ENCODE measurements at places on chromosomes 4 and X.

- no peak for DNase-seq
These were observed 92.7 kb downstream of the SHISA3 start for GRCh38 chr4:42490015-42490414.

DNA sequence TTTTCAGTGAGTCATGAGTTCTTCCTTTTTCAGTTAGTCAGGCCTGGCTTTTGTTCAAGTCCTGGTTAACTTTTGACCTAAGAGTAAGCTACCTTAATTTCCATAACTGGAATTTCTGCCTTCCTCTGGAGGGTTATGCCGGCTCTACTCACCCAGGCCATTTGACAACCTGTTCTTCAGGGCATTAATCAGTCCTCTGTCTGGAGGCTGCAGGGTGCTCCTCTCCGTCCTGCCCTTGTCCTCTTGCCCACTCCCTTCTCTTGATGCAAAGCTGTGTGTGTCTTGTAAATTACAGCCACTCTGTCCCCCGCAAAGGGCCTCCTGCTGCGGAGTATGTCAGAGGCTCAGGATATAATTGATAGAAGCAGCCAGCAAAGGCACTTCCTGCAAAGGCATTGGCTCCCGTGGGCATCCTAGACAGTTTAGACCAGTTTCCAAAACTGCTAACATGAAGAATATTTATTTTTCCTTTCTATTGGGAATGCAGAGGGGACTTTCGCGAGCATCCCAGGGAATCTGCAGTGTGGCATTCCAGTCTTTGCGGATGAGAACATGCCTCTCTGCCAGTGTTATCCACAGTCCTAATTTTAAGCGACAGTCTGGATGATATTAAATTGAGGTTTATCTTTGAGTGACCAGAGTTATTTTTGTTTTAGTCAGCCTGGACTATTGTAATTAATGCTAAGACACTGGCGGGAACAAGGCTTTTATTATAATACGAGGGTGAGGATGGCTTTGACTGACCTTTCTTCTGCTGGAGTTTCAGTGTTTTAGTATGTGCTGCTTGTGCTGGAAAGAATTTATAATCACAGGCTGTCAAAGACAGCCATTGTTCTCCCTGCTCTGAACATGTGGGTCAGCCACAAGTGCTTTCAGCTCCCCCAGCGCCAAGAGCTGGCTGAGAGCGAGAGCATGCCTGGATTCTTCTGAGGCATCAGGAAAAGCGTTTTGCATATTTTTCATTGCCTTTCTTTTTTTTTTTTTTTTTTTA, 74.2 kb downstream of the LIMCH1 start:
- DNase-seq: no peak

- DNase-seq: no peak
These were observed 1.4 kb downstream of the COQ2 start for GRCh38 chr4:83283181-83283580.

DNA sequence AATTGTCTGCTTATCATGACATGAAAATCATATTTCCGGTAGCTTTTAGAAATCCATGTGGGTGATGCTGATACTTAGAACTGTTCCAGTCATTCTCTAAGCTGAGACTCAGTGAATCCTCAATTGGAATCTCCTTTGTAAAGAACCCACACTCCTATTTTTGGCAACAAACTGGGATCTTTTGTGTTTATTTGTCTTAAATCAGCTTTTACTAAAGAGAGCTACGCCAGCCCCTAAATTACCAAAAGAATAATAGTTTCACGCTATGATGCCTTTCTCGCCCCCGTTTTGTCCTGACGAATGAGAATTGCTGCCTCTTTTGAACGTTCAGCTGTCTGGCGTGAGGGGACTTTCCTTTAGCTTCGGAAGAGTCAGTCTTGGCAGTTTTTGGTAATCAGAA, 195.9 kb downstream of the SHOX start:
- DNase-seq: no peak

GRCh38 chrX:9352694-9353411, 112.0 kb upstream of the TBL1X start:
- DNase-seq: no peak

DNA sequence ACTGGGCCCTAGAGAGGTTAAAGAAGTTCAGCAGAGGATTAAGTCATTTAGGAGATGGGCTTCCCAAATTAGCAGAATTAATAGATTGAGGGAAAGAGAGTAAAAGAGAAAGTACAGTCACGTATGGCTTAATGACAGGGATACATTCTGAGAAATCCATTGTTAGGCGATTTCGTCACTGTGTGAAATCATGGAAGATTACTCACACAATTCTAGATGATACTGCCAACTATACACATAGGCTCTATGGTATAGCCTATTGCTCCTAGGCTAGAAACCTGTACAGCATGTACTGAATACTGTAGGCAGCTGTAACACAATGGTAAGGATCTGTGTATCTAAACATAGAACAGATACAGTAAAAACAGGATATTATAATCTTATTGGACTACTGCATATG, 180.6 kb downstream of the RNF150 start:
- no peak for DNase-seq
